ENCODE measurements at places on chromosomes 6 and 20.

DNA sequence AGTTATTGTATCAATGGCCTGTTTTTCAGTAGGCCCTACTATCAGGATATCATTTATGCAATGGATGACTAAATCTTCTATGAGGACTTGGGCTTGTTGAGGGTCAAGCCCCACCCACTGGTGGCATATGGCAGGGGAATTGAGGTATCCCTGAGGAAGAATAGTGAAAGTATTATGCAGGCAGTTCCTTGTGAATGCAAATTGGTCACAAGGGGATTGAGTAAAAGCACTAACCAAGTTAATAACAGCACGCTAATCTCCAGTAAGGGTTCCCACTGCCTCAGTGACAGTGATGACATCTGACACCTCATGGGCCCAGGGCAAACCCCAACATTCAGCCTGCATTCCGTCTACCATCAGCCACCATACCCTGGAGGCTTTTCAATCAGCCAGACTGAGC lies 14.9 kb downstream of the BPIFA1 start:
- DNase-seq = no peak

DNA sequence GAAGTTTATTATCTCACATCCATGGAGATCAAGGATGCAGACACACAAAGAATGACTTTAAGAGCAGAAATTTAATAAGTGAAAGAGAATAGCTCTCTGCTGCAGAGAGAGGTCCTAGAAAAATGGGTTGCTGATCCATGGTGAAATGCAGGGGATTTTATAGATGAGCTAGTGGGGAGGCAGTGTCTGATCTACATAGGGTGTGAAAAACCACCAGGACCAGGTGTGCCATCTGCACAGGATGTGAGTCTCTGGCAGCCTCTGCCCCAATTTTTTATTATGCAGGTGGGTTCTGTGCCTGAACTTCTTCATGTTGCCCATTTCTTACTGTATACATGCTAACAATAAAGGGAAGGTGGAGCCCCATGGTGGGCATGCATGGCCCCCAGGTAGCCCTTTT lies 19.9 kb upstream of the NANP start:
- no peak for DNase-seq

GRCh38 chr6:27092316-27092692 lies 155.2 kb upstream of the PRSS16 start:
- no peak for DNase-seq

- DNase-seq = no peak
Observed at GRCh38 chr20:35821807-35822242, 50.0 kb downstream of the PHF20 start.

- DNase-seq = no peak
Observed at GRCh38 chr20:1264727-1265126, 1.4 kb upstream of the SNPH start.

DNA sequence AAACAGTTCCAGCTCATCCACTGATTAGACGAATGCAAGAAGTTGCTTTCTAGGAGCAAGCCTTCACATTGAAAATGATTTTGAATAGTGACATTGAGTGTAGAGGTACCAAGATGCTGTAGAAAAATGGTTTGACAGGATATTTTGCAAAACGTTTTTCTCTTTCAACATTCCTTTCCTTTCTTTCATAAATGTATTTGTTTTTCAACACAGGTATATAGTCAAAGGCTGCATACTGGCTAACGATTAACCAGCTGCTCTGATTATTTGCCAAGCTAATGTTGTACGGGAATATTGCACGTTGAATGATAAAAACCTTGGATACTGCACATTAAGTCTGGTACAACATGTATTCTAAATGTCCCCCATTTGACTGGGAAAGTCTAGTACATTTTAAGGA lies 78.8 kb upstream of the TENT5A start:
- no peak for DNase-seq

- no peak for DNase-seq
Observed at GRCh38 chr6:39387785-39388184, 65.3 kb upstream of the KCNK16 start.
